Stimulated activated CD8-positive, alpha-beta memory T cell treated with anti-CD3 and anti-CD28 coated beads, Interleukin-2, amount 100 ng/mL, for 1 hour (primary cell): ENCODE measurements at places on chromosomes 5 and 9.

GRCh38 chr9:121282277-121283079 lies 14.5 kb downstream of the GSN start:
- no peak for DNase-seq

DNA sequence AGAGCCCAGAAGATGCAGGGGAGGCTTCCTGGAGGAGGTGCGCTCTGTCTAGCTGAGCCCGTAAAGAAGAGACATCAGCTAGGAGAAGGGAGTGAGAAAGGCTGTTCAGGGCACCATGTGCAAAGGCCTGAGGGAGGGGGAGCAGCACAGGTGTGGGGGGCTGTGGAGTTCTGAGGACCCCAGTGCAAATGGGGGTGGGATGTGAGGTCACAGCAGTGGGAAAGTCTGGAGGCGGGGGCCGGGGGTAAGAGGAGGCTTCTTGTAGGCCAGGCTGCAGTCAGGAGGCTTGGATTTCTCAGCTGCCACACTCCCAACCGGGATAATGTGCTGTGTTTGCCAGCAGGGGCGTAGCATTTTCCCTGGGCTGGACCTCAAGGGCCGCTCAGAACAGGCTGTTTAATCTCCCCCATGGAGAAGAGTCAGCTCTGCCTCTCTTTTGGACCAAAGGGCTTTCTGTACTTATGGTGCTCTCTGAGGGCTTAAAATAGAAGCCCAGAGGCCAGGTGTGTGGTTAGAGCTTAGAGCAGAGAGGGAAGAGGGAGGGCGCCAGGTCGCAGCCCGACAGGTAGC lies 5.7 kb downstream of the NEURL1B start:
- no peak for DNase-seq

DNA sequence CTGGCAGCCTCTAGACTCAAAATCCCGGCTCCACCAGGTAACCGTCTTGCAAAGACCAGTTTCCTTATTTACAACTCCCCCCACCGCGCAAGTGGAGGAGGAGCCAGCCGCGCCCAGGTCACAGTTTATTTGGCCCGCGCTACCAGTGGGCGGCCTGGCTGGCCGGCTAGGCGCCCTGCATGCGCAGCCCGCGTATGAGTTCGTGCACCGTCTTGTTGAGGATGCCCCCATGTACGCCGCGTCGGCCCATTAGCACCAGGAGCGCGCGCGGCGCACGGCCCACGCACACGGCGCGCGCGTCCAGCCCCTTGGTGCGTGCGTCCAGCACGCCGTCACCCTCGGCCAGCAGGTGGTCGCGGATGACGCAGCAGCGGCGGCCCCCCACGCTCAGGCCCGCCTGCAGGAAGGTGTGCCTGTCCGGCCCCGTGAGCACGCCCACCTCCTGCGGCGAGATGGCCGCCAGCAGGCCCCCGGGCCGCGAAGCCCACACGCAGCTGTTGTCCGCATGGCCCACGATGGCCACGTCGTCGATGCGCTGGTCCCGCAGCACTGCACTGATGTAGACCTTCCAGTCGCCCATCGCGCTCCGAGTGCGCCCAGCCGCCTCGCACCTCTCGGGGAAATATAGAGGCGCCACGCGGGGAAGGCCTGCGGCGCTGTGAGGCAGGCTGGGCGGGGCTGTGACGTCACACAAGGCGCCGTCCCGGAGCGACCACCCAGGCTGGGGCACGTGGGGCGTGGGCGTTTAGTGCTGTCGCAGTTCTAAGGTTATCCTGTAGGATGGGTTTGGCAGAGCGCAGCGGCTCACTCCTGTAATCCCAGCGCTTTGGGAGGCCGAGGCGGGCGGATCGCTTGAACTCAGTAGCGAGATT lies at the start of gene PFN3:
Gene PFN3 (minus strand): TSS at position 665 of the 872 bp plus-strand sequence. CDS start 85 bp downstream, at position 580.
- no peak for DNase-seq

DNA sequence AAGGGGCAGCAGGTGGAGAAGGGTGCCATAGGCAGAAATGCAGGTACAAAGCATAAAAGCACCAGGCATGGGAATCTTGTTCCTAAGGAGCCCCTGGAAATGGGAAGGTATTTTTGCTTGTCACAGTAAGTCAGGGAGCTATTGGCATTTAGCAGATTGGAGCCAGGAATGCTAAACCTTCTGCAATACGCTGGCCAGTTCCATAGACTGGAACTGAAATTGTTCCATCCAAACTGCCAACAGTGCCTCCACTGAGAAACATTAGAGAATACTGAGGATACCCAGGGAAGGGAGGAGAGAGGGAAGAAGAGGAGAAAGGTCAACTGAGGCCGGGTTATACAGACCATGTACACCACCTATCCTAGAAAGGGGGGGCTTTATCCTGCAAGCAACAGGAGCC lies 162.7 kb downstream of the MED27 start:
- no peak for DNase-seq

DNA sequence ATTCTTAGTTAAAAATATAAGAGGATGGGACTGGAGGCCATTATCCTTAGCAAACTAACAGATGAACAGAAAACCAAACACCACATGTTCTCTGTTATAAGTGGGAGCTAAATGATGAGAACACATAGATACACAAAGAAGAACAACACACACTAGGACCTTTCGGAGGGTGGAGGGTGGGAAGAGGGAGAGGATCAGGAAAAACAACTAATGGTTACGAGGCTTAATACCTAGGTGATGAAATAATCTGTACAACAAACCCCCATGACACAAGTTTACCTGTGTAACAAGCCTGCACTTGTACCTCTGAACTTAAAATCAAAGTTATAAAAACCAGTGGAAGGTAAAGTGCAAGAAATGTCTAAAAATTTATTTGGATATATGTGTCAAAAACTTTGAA lies 1047.4 kb upstream of the C9orf72 start:
- no peak for DNase-seq

DNA sequence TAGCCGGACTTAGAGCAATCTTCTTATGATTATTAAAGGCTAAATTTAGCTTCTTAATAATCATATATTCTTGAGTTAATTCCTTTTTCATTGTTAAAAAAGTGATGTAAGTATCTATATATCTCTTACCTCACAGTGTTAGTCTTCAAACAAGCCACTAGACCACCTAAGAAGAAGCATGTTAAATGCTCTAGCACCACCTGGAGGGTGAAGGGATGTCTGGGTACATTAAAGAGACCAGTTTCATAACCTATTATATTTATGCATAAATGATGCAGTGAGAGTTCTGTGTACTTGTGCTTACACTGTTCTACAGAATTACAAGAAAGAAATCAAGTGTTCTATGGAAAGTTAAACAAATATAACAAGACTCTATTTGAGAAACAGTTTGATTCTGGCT lies 55.9 kb upstream of the SLCO6A1 start:
- no peak for DNase-seq

DNA sequence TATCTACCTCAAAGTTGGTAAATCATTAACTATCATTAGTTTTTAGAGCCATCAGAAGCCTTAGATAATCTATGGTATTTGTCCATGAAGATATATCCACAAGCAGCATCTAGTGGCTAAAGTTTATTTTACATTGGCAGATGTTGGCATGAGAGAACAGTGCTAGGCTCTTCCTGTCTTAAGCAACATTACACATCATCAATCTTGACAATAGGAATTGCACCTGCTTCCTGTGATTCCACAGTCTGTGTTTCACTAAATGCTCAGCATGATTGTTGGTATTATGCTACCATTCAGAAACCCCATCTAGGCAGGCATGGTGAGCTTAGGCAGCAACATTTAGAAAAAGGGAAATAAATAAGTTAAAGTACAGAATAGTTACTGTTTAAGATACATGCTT lies 246.6 kb downstream of the SLCO4C1 start:
- no peak for DNase-seq

DNA sequence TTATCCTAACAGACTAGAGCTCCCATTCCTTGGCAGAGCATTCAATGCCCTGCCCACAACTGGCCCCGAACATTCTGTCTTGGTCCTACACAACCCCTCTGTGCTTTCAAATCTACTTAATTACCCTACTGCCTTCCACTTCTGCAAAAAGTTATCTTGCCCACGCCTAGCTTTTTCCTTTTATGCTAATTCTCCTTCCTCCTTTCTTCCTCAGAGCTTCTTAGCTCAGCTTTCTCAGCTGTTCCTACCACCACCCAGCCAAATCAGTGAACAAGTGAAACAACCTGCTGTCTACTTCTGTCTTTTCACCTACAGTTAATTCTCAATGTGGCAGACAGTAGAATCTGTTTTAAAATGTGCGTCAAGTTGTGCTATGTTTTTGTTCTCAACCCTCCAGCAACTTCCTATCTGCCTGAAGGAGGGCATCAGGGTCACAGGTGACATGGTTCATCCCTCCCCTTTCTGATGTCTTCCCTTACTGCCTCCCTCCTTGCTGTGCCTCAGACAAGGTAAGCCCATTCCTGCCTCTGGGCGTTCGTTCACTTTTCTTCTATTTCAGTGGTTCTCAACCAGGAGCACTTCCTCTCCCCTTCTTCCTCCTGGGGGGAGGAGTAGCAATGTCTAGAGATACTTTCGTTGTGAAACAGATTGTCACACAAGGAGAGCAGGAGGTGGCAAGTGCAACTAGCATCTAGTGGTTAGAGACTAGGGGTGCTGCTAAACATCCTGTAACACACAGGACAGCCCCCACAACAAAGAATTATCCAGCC lies 1.3 kb upstream of the REEP5 start:
- peak; percentile 6 for DNase-seq

GRCh38 chr9:133369933-133370332 lies 5.9 kb downstream of the SURF4 start:
- no peak for DNase-seq

- DNase-seq: no peak
Measured at GRCh38 chr5:155480731-155481131, 467.2 kb downstream of the KIF4B start.

DNA sequence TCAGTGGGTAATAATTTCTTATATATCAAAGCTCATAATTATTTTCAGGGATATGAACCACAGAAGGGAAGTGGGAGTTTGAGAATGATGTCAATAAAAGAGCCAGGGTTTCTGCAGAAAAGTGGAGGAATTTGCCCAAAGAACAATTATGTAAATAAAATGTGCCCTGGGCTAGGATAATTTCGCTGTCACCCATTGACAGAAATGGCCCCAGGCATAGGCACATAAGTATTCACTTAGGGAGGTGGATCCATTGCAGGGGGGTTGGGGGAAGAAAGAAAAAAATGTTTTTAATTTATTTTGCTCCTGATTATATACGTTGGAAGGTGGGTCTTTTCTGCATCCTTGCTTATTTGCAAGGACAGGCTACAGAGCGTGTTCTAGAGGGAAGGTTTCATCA lies 135.1 kb upstream of the IRX2 start:
- DNase-seq: no peak

DNA sequence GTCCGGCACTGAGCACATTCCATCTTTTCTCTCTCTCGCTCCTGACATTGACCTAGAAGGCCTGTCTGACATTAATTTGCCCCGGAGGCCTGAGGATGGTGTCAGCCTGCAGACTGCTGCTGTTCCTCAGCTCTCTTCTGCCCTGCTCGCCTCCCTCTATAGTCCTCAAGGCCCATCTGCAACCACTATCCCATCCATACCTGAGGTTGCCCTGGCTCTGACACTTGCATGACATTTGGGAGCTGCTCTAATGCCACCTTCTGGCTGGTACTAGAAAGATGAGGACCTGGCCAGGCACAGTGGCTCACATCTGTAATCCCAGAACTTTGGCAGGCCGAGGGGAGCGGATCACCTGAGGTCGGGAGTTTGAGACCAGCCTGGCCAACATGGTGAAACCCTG lies 38.6 kb upstream of the GGTA1 start:
- DNase-seq: no peak

DNA sequence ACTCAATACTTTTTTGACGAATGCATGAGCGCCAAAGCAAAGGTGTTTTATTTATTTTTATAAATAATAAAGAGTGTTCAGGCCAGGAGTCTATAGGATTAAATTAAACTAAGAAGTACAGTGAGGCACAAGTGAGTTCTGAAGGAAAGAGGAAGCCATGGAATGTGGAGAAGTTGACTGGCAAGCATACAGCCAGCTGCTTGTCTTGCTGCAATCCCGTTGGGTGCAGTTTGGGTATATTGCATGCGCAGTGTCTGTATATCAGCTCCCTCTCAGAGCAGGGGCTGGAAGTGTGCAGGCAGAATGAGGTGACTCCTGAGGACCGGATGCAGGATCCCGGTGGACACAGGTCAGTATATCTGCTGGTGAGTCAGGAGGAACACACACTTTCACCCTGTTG lies 315.6 kb downstream of the ZSWIM6 start:
- no peak for DNase-seq

- DNase-seq: no peak
Measured at GRCh38 chr5:40484495-40484894, 195.2 kb upstream of the PTGER4 start.

DNA sequence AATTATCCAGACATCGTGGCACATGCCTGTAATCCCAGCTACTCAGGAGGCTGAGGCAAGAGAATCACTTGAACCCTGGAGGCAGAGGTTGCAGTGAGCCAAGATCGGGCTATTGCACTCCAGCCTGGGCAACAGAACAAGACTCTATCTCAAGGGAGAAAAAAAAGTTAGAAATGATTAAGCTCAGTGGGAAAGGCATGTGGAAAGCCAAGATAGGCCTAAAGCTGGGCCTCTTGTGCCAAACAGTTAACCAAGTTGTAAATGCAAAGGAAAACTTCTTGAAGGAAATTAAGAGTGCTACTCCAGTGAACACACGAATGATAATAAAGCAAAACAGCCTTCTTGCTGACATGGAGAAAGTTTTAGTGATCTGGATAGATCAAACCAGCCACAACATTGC lies 43.0 kb downstream of the TBCA start:
- no peak for DNase-seq

GRCh38 chr9:7979611-7980010 lies 180.0 kb upstream of the DMAC1 start:
- no peak for DNase-seq

GRCh38 chr5:121805911-121806310 lies 45.8 kb upstream of the FTMT start:
- no peak for DNase-seq

GRCh38 chr9:91282292-91282691 lies 79.4 kb downstream of the AUH start:
- DNase-seq: no peak

DNA sequence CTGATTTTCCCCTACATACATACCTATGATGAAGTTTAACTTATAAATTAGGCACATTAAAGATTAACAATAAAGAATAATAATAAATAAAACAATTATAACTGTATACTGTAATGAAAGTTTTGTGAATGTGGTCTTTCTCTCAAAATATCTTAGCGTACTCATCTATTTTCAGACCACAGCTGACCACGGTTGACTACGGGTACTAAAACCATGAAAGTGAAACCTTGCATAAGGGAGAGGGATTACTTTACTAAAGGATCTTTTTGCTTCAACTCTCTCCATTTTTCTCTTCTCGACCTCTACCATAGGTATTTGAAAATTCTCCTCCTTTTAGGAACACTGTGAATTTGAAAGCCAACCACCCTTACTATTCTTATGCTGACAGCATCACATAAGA lies 475.5 kb downstream of the CETN3 start:
- no peak for DNase-seq

DNA sequence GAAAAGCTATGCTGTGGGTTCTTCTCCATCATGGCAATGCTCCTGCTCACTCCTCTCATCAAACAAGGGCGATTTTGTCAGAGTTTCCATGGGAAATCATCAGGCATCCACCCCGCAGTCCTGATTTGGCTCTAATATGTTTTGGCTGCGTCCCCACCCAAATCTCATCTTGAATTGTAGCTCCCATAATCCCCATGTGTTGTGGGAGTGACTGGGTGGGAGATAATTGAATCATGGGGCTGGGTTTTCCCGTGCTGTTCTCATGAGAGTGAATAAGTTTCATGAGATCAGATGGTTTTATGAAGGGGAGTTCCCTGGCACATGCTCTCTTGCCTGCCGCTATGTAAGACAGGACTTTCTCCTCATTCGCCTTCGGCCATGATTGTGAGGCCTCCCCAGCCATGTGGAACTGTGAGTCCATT lies 163.8 kb downstream of the GADD45G start:
- DNase-seq: no peak
